ENCODE measurements at places on chromosomes 6 and 20.

DNA sequence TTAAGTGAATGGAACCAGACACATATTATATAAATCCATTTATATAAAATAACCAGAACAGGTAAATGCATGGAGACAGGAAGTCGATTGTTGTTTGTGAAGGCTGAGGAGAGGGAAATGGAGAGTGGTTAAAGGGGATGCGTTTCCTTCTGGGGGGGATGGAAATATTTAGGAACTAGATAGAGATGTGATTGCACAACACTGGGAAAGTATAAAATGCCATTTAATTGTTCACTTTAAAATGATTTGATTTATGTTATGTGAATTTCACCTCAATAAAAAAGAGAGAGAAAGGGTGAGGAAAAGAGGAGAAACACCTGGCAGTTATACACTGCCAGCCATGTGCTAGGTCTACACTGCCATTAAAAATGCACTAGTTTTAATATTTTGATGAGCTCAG, 312.6 kb downstream of the CD83 start:
- no peak for DNase-seq

GRCh38 chr6:80690551-80691131, 584.2 kb downstream of the BCKDHB start:
- no peak for DNase-seq

DNA sequence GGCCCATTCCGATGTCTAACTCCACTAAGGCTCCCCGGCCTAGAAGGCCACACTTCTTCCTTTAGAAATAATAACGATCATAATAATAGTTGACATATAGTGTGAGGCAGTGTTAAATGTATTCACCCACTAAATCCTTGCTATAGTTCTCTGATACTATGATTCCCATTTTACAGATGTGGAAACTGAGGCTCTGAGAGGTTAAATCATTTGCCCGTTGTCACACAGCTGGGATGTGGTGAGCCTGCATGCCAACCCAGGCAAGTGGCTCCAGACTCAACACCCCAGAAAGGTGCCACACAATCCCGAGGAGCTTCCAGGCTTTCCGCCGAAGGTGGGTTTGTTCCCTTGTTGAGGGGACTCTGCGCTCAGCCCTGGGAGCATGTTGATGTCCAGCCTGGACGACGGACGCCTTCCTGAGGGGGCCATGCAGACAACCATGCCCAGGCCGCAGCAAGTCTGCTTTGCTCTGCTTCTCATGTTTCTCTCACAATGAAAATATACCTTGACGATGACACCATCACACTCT, 104.6 kb upstream of the CDYL start:
- DNase-seq: no peak

DNA sequence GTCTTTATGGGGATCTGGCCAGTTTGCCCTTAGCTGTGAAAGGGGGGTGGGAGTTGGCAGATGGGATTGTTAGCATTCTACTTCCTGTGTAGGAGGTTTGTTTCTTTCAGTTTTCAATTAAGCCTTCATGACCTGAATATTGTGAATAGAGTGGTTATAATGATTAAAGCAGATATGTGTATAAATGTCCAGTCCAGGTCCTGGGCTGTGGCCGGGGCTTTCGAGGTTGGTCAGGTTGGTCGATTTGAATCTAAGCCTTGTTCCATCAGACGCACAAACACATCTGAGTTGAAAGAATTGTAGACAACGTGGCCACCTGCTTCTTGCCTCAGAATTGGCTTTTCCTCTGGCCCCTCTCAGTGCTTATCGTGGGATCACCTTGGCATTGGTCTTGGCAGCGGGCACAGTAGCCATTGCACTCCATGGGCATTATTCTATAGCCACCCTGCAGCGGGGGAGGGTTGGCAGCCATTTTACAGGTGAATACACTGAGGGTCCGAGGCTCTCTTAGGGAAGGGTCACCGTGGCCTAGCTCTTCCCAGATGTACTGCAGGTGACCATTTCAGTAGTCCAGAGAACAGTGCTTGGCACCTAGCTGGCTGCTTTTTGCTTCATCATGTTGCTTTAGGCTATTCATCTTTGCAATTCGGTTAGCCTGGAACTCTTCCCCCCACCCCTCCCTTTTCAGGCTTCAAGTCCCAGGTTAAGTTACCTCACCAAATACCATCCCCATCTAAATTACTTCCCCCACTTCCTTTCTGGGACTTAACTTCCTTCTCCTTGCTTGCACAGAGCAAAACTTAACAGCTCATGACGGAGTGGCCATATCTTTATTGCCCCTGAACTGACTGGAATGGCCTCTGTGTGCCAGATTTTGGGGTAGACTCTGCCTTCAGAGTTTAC, 1.1 kb downstream of the RNF114 start:
- DNase-seq: no peak

- DNase-seq: no peak
These were observed 62.8 kb downstream of the SNX9 start for GRCh38 chr6:157885876-157886275.

GRCh38 chr6:109239160-109239559, 143.1 kb downstream of the CD164 start:
- DNase-seq: no peak

GRCh38 chr6:156735751-156736150, 41.4 kb upstream of the ARID1B start:
- no peak for DNase-seq

- DNase-seq: no peak
These were observed 1.2 kb upstream of the SYNJ2 start for GRCh38 chr6:157980288-157981131.

DNA sequence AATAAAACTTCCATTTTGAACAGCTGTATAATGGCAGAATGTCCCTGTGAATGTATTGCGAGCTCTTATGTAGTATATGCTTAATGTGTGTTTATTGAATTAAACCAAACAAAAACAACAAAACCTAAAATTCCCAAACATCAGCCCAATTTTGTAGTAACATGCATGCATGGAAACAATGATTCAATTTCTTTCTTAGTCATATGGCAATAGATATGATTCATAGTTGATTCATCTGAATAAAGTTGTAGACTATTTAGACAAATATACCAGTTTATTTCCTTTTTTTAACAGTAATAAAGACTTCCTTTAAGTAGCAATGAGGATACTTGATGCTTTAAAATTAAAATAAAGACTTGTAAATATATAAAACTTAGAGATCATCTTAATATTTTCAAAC, 670.6 kb downstream of the CD109 start:
- no peak for DNase-seq

DNA sequence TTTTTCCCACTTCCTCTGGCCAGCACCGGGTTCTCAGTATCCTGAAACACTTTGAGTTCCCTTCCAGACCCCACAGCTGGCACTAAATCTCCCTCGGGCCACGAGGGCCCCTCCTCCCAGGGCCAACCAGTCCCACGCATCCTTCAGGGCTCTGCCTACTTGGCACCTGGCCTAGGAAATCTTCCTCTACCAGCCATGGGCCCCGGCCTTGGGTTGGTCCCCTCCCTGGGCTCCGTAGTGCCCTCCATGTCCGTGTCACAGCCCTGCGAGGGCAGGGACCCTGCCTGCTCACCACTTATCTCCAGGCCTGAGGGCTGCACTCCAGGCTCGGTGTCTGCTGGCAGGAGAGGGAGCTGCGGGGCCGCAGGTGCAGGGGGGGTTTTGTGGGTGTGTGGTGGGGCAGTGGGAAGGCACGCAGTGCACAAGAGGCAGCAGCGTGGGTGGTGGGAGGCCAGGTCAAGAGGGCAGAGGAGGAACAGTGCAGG, 48.8 kb upstream of the CDH22 start:
- DNase-seq: no peak

DNA sequence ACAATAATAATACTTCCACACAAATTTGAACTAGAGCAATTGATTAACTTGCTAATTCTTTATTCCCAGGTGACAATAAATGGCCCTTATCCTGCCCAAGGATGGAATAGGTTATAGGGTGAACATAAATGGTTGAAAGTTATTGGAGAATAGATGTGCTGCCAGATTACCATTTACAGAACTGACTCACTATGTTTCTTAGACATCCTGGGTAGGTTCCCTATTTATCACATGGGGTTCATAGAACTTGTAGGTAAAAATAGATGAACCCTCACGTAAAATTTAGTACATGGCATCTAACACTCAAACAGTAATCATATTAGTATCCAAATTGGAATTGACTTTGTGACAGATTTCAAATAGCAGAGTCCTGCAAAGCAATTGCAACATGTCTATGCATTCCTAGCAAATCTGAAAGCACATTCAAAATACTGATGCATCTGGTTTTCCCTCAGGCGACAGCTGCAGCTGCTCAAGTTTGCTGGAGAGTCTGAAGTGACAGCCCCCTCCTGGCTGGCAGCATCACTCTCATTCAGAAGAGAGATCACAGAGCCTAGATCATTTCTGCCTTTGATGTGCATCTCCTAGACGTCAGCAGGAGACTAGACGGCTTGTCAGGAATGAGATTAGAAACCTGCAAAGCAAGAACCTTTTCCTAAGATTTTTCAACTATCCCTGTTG, 80.2 kb upstream of the RNF217 start:
- peak; percentile 39 for DNase-seq

GRCh38 chr6:63663147-63663955, 27.7 kb downstream of the PHF3 start:
- DNase-seq: no peak

DNA sequence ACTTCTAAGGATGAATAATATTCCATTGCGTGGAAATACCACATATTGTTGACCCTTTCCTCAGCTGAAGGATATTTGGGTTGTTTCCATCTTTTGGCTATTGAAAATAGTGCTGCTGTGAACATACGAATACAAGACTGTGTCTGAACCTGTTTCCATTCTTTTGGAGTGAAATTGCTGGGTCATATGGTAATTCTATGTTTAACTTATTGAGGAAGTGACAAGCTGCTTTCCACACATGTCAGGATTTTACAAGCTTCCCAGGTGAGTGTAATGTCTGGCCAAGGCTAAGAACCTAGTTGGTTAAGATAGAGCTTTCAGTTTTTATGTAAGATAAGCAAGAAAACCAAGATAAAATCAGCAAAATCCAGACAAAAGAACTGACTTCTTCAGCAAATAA, 48.8 kb downstream of the PPP1R3G start:
- no peak for DNase-seq

DNA sequence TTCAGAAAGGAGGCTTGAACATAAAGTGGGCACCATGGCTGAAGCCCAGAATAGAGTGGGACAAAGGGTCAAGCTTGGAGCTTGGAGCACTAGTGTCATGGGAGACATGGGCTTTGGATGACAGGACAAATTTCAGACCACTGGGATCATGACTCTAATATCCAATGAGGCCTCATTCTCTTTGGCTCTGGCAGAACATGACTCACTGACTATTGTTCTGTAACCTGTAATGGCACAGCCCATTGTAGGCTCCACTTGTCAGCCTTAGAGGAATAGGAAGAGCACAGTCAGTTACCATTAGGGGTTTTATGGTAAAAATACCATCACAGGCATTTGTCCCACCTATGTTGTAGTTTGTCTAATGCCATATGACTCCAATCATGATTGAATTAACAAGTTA, 34.0 kb upstream of the MMS22L start:
- DNase-seq: no peak

- no peak for DNase-seq
These were observed 83.8 kb upstream of the FOXO3 start for GRCh38 chr6:108476847-108477430.

GRCh38 chr6:36873612-36874442, 776 bp downstream of the PPIL1 start:
- DNase-seq: no peak

DNA sequence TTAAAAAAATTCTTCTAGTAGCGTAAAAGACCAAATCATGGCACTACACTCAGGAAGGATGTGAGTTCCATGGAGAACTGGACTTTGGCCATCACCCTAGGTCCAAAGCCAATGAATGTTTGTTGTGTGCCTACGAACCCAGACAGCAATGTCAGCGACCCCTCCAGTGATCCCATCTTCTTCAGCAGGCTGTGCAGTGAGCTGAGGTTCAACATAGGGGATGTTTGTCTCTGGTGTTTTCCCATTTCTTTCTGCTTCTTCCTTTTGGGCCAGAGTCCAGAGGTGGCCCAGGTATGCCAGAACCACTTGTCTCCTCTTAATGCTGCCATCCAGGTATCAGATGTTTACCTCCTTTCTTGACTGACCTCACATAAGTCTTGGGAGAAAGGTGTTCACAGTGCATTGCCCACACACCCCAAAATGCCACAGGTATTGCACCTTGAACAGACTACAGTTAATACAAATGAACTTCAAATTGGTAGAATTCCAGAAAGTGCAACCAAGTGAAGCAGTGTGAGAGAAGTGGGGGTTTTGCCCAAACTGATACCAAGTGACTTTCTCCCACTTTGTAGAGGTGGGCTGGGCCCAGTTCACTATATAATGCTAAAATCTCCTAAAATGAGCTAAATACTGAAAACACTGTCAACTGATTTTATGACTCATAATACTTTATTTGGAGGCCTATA, 14.1 kb downstream of the KIZ start:
- no peak for DNase-seq

- DNase-seq: no peak
These were observed 607.5 kb downstream of the HDGFL1 start for GRCh38 chr6:23176883-23177282.

DNA sequence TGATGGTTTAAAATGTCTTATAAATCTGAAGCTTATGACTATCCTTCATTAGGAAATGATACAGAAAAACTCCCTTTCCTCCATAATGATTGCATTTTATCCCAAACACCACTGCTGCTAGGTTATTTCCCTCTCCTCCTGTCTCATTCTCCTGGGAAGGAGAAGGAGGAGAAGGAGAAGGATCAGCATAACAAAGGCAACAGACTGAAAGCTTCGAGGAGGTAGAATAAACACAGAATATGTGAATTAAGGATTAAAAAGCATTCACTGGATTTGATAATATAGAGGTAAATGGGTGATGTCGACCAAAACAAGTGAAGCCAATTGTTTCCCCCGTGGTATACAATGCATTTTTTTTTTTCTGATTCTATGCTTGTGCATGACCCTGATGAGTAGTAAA, 82.0 kb downstream of the WASF1 start:
- no peak for DNase-seq

DNA sequence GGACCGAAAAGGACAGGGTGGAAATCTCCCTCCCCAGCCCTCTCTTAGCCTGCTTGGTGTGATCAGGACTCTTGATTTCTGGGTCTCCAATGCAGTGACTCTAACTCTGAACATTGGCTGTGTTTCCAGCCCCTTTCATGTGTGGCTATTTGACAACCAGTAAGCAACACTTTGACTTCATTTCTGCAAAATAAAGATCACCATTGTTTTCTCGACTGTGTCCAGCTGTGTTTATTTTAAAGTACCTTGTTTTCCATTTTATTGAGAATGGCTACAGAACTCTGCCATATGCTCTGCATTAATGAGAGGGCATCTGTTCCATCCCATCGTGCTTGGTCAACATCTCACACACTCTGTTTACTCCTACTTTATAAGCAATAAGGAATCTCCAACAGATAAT, 60.9 kb upstream of the TAGAP start:
- DNase-seq: peak; percentile 62

- no peak for DNase-seq
These were observed at the start of gene SYNE1 for GRCh38 chr6:152637296-152638047. TSS of gene SYNE1 (minus strand) at chr6:152637362. CDS start at chr6:152628331, 9,031 bp downstream.

GRCh38 chr20:61558726-61559125, 306.7 kb downstream of the CDH4 start:
- DNase-seq: no peak

DNA sequence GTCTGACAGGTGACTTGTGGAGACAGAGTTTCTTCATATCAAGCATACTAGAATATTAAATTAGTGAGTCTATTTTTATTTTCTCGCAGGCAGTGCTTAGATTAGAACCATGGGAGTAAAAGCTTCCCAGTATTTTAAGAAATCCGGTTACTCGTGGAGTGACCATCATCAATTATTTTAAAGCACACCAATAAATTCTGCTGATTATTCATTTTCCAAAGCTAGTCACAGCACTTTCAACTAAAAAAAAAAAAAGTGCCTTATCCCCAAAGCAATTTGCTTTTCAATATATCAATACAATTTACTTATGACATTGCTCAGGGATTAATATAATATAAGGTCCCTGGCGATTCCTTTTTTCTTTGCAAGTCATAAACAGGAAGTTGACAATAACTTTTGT, 26.3 kb upstream of the OLIG3 start:
- DNase-seq: no peak
